CD4-positive, alpha-beta T cell treated with Interleukin-17A for 1 hour (primary cell): ENCODE measurements at places on chromosomes 16 and 17.

- no peak for DNase-seq
These were observed 9.7 kb upstream of the PIK3R5 start for GRCh38 chr17:8975091-8975725.

GRCh38 chr16:89700100-89700648 is 1.3 kb downstream of the SPATA2L start:
- peak; percentile 96 for DNase-seq

DNA sequence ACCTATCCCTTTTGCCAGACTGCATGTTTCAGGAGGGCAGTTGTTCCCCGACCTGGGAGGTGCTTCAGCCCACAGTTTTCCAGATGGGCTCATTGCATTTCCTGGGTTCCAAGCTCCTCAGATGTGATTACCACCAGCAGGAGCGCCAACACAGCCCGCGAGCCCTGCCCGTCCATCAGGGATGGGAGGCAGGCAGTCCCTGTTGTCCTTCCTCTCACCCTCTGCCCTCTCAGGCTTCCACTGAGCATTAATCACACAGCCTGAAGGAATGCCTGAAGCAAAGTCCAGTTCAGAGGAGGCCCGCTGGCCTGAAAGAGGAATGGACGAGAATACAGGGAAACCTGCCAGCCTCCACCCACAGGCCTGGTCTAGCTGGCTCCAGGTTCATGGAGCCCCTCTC is 256.3 kb upstream of the SDK2 start:
- DNase-seq, result no peak

- no peak for DNase-seq
These were observed 655 bp upstream of the GPR139 start for GRCh38 chr16:20074099-20074991.

DNA sequence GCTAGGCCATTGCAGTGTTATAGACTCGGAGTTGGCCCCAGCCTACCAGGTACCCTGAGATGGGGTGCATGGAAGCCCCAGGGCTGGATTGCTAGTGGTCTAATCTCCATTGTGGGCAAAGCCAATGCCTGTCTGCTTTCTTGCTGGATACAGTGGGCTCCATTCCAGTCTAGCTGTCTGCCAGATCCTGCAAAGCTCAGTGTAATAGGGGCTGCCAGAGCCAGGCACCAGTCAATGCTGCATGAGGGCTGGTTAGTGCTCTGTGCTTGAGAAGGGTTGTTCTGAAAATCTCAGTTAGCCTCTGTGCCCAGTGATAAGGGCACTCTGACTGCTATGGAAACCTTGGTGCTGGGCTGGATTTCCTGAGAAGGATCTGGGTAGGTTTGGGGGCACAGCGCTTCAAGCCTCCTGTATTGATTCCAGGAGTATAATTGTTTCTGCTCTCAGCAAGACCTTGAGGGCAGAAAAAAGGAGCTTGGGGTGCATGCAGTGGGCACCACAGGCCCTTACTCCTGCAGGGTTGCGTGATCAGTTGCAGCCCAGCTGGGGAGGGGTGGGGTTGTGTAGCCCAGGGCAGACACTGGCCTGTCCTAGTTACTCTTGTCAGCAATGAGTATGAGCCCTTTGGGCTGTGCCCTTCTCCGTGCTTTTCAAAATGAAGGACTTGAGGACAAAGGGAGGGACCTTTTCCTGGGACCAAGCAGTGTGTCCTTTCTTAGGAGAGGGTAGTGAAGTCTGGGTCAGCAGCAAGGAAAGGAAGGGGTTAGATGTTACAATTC is 19.0 kb downstream of the SMPD3 start:
- DNase-seq, result no peak

DNA sequence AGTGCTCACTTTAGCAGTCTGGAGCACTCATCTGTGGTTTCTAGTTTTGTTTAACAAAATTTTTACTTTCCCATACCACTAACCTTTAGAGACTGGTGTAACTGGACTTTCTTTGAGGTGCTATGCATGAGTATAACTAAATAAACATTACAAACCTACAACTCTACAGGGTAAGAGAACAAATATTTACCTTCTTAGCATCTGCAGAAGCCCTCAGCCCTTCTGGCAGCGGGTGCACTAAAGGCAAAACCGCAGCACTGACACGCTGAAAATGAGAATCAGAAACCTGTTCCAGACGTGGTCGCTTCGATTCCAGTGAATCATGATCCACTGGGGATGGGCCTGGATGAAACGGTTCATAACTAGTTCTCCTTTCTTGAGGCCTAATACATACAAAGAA is 43.7 kb downstream of the NCOR1 start:
- DNase-seq, result no peak

DNA sequence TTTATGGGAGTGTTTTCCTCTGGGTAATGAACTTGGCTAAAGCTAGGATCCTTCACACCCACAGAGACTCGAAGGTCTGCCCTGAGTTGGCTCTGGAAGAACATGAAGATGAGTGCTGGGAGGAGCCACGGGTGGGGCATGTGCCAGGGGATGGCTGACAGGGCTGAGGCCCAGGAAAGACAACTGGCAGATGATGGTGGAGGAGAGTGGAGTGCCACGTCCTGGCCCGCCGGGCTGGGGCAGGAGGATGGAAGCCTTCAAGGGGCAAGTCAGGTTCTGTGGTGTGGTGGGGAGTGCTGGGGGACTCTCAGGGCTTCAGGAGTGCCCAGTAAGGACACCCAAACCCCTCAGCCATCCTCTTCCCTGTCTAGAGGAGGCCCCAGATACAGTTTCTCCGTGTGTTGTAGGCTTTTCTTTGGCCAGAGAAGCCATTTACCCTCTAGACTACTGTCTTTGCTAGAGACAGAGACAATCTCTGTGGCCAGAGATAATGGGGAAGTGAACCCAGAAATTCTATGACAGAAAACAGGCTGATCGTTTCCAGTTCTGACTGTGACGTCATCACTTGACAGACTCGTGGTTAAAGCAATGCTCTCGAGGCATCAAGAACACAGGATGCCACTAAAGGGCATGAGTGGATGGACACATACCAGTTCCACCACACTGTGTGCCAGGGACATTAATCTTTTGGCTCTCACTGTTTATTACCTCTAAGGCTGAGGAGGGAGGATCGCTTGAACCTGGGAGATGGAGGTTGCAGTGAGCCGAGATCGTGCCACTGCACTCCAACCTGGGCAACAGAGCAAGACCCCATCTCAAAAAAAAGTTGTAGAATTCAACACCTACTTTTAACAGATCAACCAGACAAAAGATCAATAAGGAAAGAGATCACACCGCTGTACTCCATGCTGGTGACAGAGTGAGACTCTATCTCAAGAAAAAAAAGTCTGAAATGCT is 18.6 kb upstream of the SLC5A10 start:
- DNase-seq, result peak; percentile 13

GRCh38 chr16:5041600-5042133 is 7.9 kb upstream of the NAGPA start:
- no peak for DNase-seq

- DNase-seq, result no peak
These were observed 13.6 kb downstream of the RHOT1 start for GRCh38 chr17:32155896-32156295.

- no peak for DNase-seq
These were observed 129.9 kb downstream of the SDK2 start for GRCh38 chr17:73514146-73514863.

DNA sequence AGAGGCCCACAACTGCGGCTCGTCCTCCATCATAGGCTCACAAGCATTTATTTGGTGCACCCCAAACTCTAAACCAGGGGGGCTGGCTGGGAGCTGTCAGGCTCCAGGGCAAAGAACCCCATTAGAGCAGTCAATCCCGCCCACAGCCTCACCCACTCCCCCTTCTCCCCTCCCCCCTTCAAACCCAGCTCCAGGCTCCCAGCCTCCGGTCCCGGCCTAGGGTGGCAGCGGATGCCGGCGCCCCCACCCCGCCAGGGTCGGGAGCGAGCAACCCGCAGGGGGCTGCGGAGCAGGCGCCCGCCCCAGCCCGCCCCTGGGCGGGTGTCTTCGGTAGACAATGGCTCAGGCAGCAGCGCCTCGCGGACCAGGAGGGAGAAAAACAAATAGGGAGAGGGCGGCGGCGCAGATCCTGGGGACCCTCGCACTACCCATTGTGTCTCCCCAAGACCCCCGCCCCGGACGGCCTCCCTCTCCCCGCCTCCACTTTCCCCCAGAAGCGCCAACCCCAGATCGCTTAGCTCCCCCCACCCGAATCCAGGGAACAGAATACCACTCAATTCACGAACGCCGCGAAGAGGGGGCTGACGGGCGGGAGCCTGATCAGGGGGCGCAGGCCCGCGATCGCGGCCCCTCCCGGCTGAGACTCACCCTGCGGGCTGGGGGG is 572 bp downstream of the FAM171A2 start:
- DNase-seq, result peak; percentile 3

- DNase-seq, result no peak
These were observed 8.5 kb downstream of the EFCAB13 start for GRCh38 chr17:47332287-47332686.

- no peak for DNase-seq
These were observed 67.1 kb downstream of the MGAT5B start for GRCh38 chr17:76935331-76935730.

- DNase-seq, result peak; percentile 86
These were observed 1.7 kb upstream of the SLC16A11 start for GRCh38 chr17:7045492-7046126.

DNA sequence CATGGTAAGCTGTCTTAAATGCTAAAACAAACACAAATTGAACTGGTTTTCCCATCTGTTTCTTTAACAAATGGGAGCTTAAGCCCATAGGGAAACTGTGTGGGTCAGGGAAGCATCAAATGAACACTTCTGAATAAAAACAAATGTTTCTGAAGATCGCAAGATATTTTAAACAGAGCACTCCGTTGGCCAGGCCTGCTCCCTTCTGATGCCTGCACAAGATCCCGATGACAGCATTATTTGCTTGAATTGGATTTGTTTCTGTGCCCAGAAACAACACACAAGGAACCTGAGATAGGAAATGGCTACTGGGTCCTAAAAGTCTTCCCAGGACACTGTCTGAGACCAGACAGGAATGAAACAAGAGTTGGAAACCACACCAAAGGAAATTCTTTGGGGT is 425.8 kb upstream of the ZFHX3 start:
- DNase-seq, result no peak

DNA sequence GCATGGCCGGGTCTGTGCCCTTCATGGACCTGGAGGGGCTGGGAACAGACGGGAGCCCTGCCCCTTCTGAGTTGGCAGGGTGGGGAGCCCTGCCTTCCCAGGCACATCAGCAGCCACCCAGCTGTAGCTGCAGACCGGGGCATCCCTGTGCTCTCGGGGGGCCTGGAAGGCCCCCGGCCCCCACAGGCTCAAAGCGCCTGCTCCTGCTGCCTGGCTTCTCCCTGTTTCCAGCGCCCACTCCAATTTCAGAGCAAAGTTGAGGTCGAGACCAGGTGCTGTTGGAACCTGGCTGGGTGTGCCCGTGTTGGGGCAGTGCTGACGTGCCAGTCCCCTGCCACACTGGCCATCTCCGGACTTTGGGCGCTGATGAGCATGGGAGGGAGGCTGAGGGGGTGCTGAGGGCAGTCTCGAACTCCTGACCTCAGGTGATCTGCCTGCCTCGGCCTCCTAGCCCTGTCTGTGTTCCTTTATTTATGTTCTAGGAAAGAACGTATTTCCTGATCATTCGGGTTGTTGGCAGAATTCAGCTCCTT is 4.9 kb upstream of the PRSS27 start:
- no peak for DNase-seq

DNA sequence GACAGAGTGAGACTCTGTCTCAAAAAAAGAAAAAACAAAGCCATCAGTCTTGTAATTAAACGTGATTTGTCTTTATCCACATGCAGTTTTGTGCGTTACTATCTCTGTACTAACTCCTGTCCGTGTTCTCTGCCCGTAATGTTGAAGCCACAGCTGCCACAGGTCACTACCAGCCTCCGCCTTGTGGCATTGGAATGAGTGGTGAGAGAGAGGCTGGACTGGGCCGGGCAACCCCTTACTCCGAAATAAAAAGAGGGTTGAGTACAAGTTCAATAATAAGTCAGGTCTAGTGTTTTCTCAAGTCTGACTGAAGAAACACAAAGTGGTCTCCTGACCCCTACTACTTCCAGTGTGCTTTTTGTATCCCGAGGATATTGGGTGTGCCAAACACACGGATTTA is 5.4 kb downstream of the DNAJA3 start:
- DNase-seq, result no peak

GRCh38 chr16:53041320-53042051 is 11.2 kb downstream of the CHD9NB start:
- no peak for DNase-seq

DNA sequence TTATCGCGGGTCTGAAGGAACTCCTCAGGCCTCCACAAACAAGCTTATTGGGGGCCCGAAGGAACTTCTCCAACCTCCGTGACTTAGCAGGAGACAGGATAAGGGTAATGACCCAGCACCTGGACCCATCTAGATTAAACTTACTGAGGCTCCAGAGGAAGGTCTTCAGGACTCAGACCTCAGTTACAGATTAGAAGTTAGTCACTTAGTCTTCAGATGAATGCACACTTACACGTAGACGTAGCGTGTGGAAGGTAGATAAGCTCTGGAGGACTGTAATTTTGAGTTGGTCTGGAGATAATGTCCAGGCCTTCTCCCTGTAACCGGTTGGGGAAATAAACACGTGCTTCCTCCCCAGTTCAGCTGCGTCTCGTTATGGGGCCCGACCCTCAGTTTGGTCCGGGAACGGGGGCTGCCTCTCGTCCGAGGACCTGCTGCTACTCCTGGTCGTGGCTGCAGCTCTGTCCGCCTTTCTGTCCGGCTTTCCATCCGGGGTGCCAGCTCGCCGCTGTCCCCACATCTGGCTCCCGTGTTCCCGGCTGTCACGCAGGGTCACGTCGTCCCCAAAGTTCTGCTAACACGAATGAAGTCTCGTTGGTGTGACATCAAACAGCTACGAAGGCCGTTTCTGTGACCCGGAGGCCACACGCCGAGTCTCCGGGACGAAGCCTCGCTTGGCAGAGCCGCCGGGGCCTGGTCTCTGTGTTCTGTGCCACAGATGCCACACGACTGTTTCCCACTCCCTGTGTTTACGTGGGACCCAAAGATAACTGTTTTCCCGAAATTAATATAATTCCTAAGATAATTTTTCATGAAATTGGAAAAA is 11.8 kb upstream of the SECTM1 start:
- no peak for DNase-seq

DNA sequence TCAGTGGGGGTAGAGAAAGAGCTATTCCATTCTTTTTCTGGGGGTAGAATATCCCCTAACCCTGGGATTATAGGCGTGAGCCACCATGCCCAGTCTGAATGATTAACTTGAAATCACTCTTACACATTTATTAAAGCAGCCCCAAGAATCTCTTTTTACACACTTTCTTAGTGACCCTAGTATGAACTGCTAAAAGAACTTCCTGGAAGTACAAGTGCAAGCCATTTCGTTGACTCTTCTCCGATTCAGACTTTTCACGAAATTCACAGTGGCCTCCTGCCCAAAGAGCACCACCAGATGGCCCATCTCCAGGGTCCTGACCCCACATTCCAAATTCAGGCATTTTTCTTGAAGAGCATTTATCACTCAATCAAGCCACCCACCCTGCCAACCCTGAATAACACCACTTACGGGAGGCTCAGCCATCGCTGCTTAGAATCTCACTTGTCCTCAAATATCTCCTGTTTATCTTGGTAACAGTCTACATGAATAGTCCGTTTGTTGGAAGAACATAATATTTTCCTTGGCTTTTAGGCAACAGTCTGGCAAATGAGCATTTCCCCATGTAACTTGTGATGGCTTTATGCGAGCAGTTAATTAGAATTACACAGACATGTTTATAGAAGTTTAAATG is 28.0 kb downstream of the ZNF423 start:
- DNase-seq, result no peak
